ENCODE measurements at places on chromosomes 1 and 21.

DNA sequence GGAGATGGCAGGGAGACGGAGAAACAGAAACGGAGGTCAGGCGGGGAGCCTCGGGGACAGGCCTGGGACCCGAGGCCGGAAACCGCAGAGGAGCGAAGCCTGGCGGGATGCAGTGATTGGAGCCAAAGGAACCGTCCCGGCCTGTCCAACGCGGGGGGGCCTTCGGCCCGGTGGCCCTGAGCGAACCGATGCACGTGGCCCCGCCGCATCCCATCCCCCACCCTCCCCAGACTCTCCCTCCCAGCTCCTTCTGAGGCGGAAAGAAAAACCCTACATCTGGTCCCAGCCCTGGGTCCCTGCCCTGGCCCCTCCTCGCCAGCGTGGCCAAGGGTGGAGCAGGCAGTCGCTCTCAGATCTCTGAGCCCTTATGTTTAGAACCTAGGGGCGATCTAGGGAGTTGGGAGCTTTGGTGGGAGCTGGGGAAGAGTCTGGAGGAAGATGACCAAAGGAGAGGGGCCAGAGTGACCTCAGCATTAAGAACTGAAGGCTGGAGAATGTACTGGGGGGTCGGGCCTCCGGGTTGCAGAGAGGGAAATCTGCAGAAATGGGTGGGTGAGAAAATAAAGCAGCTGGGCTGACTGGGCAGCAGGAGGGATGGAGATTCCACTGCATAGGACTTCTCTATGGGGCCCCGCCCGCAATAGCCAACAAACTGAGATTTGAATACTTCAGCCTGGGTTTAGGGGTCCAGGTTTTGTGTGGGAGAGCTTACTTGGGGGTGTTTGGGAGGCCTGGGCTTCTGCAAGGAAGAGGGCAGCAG is 1.5 kb upstream of the CRABP2 start:
- no peak for DNase-seq

GRCh38 chr1:61724506-61724812 is 482 bp downstream of the TM2D1 start:
- no peak for DNase-seq

DNA sequence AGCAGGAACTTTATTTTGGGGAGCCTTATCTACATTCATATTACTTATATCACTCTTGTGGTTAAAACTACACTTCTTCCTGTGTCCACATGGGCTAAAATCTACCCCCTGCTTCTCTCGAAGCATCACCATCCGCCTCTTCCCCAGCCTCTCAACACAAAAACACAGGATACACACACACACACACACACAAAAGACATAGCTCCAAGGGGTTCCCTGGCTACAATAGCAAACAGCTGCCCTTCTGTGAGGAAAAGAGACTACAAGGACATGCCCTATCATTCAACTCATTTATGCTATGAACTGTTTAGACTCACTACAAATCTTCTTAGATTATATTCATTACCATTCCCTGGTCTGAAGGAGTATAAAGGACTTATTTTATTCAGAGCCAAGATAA is 155.0 kb downstream of the PIGK start:
- DNase-seq: no peak

DNA sequence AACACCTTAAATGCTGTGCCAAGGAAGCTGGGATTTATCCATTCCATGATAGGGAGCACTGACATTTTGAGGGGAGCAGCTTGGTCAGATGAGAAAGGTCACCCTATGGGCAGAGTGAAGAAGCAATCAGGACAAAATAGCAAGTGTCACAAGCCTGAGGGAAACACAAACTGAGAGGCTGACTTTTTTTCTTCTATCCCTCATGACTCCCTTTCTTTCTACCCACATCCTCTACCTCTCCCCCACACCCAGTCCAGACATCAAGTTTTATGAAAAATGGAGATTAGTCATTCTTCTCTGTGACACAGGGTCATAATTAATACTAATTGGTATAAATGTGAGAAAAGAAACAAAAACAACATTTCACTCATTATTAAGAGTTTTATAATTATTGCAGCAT is 103.1 kb downstream of the SLC25A24 start:
- DNase-seq: no peak

GRCh38 chr21:38389896-38390295 is 108.4 kb downstream of the ERG start:
- no peak for DNase-seq

- DNase-seq: no peak
These were observed 40.1 kb upstream of the DMBX1 start for GRCh38 chr1:46449223-46450159.

DNA sequence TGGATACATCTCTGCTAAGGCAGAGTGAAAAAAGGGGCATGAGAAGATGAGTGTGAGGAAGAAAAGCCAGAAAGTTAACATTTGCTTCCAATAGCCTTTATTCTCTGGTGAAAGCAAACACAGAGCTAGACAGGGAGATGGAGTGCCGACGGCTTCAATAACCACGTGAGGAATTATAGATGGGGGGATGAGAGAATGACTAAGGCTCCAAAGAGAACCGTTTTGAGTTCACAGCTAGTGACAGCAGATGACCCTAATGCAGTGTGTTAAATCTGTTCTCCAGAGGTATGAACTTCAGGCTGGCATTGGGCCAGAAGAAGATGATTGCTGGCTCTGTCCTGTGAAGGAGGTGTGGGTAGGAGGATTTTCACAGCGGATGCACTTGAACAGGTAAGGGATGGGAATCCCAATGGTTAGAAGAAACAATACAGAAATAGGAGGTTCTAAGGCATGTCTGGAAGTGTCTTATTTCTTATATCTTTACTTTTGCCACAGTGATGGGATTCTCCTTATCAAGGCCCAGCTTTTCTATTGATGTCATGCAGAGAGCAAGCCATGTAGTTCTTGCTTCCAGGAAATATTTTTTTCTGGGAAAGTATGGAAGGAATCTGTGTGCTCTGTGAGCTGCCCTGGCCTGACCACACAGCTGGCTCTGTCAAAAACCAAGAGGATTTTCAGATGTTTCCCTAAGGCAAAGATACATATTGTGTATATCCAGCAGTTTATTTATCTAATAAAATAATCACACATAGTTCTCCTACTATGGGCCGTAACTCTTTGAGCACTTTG is 573.8 kb downstream of the LTN1 start:
- no peak for DNase-seq

- DNase-seq: no peak
These were observed 63.9 kb downstream of the KCTD3 start for GRCh38 chr1:215631040-215631439.

- DNase-seq: no peak
These were observed 5.4 kb downstream of the NEK7 start for GRCh38 chr1:198162091-198162767.

- no peak for DNase-seq
These were observed 23.1 kb downstream of the RNF187 start for GRCh38 chr1:228510101-228510802.

DNA sequence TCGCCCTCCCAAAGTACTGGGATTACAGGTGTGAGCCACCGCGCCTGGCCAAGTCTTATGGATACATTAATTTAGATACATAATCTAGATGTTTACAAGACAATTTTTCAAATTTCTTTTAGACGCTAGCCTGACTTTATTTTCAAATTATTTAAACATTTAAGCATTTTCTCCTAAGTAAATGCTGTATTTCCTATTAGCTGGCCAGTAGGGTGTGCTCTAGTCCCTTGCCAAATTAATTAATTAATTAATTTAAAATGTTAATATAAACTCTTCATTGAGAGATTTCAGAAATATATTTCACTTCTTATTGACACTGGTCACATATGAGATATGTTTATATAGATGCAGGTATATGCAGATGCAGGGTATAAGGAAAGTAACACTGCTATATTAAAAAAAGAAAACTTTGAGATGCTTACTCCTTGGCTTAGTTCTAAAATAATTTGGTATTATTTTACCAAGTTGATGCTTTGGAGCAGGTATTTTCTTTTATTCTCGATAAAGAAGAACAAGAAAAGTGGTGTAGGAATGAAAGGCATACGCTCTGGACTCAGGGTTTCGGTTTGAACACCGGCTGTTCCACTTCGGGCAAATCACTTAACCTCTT is 5.2 kb upstream of the ERRFI1 start:
- DNase-seq: no peak
